Right hindlimb (tissue), 1 donor: ENCODE measurements at places on chromosomes 12 and 14.

GRCh38 chr12:119659289-119659897 is 8.5 kb upstream of the PRKAB1 start:
- no peak for DNase-seq

- no peak for DNase-seq
Observed at GRCh38 chr14:54267172-54267571, 129.6 kb upstream of the CDKN3 start.

GRCh38 chr12:90958347-90958746 is 3.4 kb upstream of the CCER1 start:
- DNase-seq, result no peak

- no peak for DNase-seq
Observed at GRCh38 chr12:51974646-51975045, 23.1 kb downstream of the ACVR1B start.

GRCh38 chr12:51900323-51900889 is 6.9 kb upstream of the ACVRL1 start:
- no peak for DNase-seq

DNA sequence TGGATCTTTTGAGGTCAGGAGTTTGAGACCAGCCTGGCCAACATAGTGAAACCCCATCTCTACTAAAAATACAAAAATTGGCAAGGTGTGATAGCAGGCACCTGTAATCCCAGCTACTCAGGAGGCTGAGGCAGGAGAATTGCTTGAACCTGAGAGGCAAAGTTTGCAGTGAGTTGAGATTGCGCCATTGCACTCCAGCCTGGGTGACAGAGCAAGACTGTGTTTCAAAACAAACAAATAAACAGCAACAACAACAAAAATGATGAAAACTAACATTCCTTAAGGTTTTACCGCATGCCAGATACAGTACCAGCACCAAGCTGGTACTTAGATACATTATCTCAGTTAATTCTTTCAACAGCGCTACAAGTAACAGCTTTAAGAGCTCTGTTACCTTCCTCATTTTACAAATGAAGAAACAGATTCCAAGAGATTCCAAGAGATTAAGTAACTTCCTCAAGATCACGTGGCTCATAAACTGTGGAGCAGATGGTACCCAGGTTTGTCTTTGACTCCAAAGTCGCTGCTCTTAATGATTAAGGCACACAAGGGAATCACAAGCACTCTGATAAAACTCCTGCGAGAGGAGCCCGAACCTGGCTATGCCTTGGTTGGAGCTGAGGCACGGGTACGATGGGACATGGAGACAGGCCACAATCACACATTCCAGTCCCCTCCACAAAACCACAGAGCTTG is 17.7 kb upstream of the PLEK2 start:
- no peak for DNase-seq

GRCh38 chr12:112962561-112962960 is 15.8 kb upstream of the OAS2 start:
- DNase-seq, result no peak

DNA sequence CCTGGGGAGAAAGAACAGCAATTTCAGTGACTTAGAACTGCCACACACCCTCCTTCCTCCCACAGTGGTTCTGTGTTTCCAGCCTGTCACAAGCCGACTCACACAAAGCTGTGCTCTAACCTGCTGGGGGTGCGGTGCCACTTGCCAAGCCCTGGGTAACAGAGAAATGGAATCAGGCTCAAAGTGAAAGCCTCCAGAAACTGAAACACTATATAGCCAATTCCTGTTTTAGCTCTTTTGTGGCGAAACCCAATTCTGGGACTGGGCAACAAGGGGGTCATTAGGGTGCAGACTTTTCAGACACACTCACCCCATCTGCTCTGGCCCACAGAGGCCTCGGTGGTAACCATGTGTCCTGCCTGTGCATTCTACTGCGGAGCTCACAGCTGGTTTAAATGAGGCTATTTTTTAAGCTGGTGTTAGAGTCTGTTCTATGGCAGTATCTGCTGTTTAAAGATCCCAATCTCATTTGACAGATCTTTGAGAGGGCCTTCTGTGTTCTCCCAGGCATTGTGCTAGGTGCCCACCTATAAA is 15.2 kb upstream of the ACTR6 start:
- DNase-seq, result no peak

- peak; percentile 65 for DNase-seq
Observed at GRCh38 chr12:108833355-108833733, 24.0 kb downstream of the SSH1 start.

DNA sequence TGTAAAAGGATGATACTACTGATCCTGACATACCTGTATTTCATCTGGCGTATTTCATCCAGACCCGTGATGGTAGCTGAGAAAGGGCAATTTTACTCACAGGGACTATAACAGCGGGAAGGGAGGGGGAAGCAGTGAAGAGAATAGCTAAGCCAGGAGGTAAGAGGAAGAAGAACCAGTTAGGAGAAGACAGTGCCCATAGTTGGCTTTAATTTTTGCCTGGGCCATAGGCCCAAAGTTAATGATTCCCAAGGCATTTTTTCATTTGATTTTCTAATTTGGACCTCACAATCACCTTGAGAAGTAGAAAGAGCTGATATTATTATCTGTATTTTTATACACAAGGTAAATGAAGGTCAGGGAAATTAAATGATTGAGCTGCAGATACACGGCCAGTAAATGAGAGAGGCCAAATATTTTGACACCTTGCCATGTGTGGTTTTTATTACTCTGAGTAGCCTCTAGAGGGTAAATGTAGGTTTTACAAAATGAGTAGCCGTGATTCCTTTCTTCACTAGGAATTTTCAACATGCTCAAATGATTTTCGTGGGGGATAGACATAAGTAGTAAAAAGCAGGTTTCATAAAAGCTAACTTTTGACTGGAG is 382.2 kb downstream of the FUT8 start:
- DNase-seq, result no peak

- peak; percentile 66 for DNase-seq
Observed at GRCh38 chr12:54217774-54218241, 29.0 kb upstream of the SMUG1 start.

DNA sequence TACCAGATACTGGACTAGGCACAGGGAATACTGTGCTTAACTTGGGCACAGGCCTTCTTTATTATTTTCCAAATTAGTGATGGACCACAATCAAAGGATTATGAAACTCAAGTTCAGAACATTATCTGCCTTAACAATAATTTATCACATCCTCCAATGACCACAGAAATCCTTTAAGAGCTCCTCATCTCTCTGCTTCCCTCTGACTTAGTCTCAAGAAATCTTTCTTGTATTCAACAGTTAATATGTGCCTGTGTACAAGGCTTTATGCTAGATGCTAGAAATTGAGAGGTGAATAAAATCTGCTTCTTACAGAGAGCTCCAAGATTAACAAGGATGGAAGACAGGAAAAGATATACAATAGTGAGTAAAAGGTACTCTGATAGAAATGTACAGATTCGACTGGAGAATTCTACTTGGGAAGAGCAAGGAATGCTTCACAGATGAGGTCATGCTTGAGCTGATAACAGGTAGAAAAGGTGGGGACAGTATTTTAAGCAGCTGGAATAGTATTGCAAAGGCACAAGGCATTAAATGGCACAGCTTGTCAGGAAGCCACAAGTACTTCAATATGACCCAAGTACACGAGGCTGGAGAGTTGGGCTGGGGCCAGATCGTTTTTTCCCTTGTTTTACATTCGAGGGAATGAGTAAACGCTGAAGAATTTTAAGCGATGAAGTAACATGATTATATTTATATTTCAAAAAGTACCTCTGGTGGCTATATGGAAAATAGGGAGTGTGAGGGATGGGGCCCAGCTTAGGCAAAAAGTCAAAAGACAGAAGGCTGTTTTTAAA is 55.1 kb upstream of the ARID2 start:
- peak; percentile 66 for DNase-seq

DNA sequence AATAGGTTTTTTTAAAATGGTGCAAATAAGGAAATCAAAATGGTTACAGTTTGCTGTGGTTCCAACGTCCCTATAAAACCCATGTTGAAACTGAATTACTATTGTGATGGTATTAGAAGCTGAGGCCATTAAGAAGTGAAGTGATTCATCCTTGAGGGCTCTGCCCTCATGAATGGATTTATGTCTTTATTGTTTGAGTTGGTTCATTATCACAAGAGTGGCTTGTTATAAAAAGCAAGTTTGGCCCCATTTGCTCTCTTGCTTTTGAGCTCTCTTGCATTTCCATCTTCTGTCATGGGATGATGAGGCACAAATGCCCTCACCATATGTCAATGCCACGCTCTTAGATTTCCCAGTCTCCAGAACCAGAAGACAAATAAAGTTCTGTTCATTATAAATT is 62.3 kb downstream of the PRKD1 start:
- DNase-seq, result no peak

- no peak for DNase-seq
Observed at GRCh38 chr14:69048456-69048855, 69.4 kb upstream of the ACTN1 start.

- DNase-seq, result no peak
Observed at GRCh38 chr14:92949496-92950192, 26.7 kb downstream of the CHGA start.

DNA sequence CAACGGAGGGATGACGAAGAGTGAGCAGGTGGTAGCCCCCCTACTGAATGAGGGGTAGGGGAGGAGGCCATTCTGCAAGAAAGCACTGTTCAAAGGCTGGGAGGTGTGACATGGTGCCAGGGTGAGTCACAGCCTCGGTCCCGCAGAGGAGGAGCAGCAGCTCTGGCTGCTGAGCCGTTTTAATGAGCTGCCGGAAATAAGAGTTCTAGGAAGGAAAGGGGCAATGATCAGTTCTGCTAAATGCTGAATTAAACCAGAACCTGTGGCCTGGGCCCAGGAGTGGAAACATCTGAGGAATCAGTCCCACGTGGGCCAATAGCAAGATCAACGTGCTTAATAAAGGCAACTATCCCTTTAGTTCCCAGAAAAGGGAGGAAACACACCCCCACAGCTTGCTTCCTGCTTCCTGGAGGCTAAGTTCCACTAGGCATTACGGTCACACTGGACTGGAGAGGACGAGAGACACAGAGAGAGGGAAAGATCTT is 3.6 kb downstream of the ABCD4 start:
- DNase-seq, result no peak

- DNase-seq, result no peak
Observed at GRCh38 chr12:69071091-69071370, 138.1 kb upstream of the CPM start.

GRCh38 chr14:80084196-80084595 is 127.1 kb downstream of the DIO2 start:
- no peak for DNase-seq

- DNase-seq, result no peak
Observed at GRCh38 chr12:10405294-10405693, 4.3 kb downstream of the KLRC4 start.

GRCh38 chr12:109840305-109841074 is 7.3 kb upstream of the TRPV4 start:
- DNase-seq, result no peak

- DNase-seq, result peak; percentile 45
Observed at GRCh38 chr14:89481196-89481595, 64.2 kb upstream of the FOXN3 start.

DNA sequence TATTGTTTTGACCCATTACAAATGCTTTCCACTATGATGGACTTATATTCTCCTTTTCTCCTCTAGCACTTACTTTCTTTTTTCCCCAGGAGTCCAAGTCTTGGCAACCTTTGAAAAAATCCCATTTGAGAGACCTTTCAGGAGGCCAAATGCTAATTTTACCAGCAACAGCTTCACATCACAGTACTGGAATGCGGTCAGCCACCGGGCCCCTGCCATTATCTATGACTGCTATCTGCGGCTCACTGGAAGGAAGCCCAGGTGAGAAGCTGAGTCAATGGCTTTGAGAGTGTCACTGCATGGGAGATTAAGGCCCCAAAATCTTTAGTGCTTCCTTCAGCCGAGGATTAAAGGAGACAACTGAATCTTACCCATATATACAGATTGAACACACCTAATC is 64.2 kb downstream of the ERGIC2 start:
- DNase-seq, result no peak

DNA sequence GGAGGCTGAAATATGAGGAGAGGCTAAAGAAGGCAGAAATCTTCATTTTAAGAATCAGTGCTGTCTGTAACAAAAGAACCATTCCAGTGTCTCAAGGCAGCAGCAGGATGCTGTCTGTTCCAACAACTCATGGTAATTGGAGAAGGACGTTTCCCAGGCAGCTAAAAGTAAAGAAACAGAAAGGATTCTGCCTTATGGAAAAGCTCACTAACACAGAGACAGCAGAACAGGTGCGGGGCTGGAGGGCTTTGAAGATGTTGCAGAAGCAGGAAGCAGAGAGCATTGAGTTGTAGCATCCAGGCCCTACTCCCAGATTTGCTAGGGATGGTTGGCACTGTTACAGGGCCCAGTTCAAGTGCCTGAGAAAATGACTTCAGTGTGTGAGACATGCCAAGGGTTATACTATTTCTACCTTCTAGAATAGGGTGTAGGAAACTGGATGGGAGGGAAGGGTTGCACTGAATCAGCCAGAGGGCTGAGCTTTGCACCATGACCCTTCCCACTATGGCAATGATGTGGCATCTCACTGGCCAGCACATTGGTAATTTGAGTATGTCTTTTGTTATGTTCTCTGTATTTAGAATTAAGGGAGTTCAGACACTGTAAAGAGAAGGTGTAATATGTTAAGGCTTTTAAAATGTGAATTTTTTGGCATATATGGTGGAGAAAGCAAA is 160.0 kb upstream of the FBXO33 start:
- peak; percentile 65 for DNase-seq

- DNase-seq, result no peak
Observed at GRCh38 chr14:55240526-55241178, 30.6 kb upstream of the FBXO34 start.

DNA sequence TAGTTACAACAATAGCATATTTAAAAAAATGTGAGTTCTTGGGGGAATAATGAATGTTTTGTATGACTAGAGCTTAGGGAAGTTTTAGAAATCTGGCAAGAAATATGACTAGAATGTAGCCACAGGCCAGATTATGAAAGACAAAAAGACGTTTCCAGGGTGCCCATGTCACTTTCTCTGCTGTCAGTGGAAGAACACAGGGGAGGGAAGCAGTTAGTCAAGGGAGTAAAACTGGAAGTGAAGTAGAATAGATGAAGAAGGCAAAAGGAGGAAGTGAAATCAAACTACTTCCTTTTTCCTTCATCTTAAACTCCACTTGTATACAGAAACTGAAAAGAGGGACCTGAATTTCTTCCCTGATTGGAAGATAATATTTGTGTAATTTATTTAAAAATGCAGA is 81.2 kb upstream of the ATP2B1 start:
- DNase-seq, result no peak

DNA sequence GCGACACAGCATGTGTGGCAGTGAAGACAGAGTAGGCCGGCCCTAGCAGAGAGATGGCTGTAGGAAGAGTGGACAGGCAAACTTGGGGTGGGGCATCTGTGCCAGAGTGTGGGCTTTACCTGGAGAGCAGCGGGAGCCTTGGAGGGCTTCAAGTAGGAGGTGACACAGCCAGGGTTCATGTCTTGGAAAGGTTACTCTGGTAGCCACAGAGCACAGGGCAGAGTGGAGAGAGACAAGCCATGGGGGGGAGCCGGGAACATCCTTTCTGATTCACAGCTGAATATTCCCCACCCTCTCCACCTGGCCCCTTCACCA is 53.5 kb upstream of the DIO3 start:
- peak; percentile 10 for DNase-seq

GRCh38 chr12:95637471-95638155 is 86.3 kb upstream of the USP44 start:
- peak; percentile 38 for DNase-seq
